ENCODE measurements at places on chromosomes 1 and 21. TPM values are rescaled to one million over a fixed set of nuclear protein-coding genes. Genes with fewer than 3 reads are reported as not detected.

The B4GALT3 gene
- 29.6 TPM for total RNA-seq

The TRAPPC3 gene
- total RNA-seq = 60.3 TPM

The RGS7 gene
- total RNA-seq = 0.21 TPM

The S100A8 gene
- total RNA-seq = 622 TPM

The CELA2A gene
- total RNA-seq = not detected

The SPRR2A gene
- not detected for total RNA-seq

The MIXL1 gene
- 0.38 TPM for total RNA-seq

GRCh38 chr1:181101581-181102226, 13.2 kb downstream of the IER5 start:
- peaks cover 78% of the 10 kb centered on the region for H3K4me1 ChIP-seq
- H3K36me3 ChIP-seq = no peaks in the 10 kb centered on the region
- peak overlapping the region; percentile 28 for H3K27ac ChIP-seq
- no peak overlapping the region for H3K4me3 ChIP-seq

DNA sequence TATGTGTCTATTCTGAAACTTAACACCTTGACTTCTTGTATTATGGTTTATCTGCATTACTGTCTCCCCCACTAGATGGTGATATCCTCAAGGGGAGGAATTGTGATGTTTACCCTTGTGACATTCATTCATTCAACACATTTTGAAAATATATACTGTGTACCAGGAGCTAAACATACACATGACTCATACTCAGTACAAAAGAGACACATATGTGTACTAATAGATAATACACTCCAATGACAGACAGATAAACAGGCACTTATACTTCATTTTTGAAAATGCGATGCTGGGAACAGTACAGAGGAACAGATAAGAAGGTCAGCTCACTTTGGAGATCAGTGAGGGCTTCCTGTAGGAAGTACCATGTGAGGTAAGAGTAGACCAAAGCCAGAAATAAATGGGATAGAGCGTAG, 8.9 kb upstream of the RAB3GAP2 start:
- no peak for DNase-seq
- H3K36me3 ChIP-seq = no peaks in the 10 kb centered on the region
- no peak overlapping the region for H3K27ac ChIP-seq
- no peak overlapping the region for H3K4me3 ChIP-seq
- H3K4me1 ChIP-seq = no peaks in the 10 kb centered on the region
- H3K27me3 ChIP-seq = no peaks in the 10 kb centered on the region

GRCh38 chr21:45228656-45229240, 58.9 kb downstream of the POFUT2 start:
- no peak overlapping the region for H3K4me3 ChIP-seq
- peaks cover 2% of the 10 kb centered on the region for H3K36me3 ChIP-seq
- H3K27me3 ChIP-seq = peaks cover 1% of the 10 kb centered on the region
- H3K4me1 ChIP-seq = peaks cover 5% of the 10 kb centered on the region

DNA sequence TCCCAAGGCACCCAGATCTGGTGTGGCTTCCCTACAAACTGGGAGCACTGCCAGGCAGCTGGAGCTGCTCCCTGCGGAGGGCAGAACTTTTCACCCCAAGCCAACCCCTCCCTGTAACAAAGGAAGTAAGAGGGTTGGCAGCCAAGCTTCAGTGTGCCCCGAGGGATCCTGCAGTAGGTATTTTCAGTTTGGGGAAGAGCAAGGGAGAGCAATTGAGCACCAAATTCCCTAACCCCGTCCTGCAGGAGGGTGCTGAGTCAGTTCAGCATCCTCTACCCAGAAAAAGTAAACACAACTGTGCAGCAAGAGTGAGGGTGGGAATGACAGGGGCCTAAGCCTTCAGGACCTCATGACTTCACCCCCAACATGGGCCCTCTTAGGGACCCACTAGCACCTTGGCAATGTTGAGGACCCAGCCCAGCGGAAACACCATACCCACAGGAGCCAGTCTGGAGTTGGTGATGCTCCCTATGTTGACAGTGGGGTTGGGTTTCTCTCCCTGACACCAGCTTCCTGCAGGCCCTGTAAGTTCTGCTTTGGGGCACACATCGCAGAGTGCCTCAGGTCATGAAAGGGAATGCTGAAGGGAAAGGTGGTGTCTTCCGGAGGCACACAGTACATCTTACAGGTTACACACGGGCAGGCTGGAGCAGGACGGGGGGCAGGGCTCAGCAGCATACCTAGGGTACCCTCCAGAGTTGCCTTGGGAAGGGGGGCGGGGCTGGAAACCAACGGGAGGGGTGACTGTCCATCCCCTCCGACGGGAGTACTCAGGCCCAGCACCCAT, 14.8 kb downstream of the SH3BP5L start:
- H3K4me1 ChIP-seq = peaks cover 28% of the 10 kb centered on the region
- no peak overlapping the region for H3K27ac ChIP-seq
- DNase-seq = no peak
- no peaks in the 10 kb centered on the region for H3K27me3 ChIP-seq
- H3K36me3 ChIP-seq = peaks cover 50% of the 10 kb centered on the region
- no peak overlapping the region for H3K4me3 ChIP-seq

DNA sequence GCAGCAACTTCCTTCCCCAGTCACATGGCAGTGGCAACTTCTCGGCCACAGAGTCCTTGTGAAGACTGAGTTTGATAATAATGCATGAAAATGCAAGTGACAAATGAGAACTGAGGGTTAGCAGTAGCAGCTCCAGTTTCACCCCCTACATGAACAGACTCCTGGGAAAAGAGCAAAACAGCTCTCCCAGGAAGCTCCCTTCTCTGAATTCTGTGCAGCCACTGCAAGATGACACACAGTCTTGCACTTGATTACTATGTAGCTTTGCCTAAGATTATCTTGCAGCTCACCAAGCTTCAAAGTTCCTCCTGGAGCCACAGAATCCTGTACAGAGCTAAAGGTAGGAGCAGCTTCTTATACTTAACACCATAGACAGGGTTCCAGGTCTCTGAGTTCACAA, 4.7 kb downstream of the PGBD5 start:
- no peaks in the 10 kb centered on the region for H3K36me3 ChIP-seq
- H3K27me3 ChIP-seq = peaks cover 33% of the 10 kb centered on the region
- no peak for DNase-seq
- H3K27ac ChIP-seq = no peak overlapping the region
- peaks cover 12% of the 10 kb centered on the region for H3K4me1 ChIP-seq
- no peak overlapping the region for H3K4me3 ChIP-seq

DNA sequence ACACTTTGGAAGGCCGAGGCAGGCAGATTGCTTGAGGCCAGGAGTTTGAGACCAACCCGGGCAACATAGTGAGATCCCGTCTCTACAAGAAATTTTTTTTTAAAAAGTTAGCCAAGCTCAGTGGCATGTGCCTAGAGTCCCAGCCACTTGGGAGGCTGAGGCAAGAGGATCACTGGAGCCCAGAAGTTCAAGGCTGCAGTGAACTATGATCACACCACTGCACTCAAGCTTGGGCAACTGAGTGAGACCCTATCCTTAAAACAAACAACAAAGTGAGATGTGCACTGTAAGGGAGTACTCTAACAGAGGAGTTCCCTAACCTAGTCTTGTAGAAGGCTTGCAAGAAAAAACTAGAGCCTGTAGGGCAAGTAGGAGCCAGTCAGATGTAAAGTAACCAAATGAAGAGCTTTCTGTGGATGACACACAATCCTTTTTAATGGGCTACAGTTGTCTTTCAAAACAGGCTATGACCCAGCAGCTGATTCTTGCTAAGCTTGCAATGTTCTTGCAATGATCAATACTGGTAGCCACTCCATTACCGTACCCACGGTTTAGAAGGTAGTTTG, 38.0 kb upstream of the SRP9 start:
- no peak overlapping the region for H3K4me3 ChIP-seq
- H3K4me1 ChIP-seq = peaks cover 27% of the 10 kb centered on the region
- H3K27ac ChIP-seq = no peak overlapping the region
- no peak for DNase-seq

DNA sequence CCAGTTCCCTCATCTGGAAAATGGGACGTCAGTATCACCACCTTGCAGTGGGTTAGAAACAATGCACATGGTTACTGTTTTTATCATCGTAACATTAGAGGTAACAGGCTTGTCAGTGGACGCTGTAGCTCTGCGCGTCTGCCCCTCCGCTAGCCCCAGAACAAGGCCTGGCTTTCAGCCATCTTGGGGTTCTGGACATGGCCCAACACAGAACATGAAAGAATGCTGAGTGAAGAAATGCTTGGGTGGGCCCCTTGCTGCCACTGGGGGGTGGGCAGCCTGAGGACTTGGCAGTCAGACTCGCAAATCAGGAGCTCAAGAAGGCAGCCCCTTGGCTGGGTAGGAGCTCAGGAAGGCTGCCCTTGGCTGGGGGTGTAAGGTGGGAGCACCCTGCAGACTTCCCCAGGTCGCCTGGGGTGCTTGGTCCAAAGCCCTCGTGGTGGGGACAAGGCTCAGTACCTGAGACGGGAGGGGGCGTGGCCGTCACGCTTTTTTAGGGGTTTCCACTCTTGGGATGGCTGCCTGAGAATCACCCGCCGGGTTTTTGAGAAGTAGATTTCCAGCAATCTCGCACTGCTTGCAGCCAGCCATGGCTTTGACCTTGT, 51.7 kb downstream of the SLC37A1 start:
- peaks cover 14% of the 10 kb centered on the region for H3K4me1 ChIP-seq
- H3K27me3 ChIP-seq = no peaks in the 10 kb centered on the region
- H3K36me3 ChIP-seq = peaks cover 70% of the 10 kb centered on the region
- DNase-seq = peak; percentile 41

DNA sequence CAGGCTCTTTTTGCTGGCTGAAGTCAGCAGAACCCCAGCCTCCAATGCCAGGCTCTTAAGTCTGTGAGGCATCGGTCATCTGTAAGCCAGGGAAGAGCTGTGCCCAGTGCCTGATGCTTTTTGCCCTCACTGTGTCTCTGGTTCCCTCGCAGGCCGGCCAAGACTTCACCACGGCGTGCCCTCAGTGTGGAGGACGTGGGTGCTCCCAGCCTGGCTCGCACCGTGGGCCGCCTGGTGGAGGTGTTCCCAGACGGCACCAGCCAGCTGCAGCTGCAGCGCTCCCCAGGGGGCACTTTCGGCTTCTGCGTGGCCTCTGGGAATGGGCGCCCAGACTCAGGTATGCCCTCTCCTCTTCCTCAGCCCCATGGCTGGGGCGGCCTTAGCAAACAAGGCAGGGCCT, 32.5 kb downstream of the KIAA1614 start:
- H3K27ac ChIP-seq = no peak overlapping the region
- H3K36me3 ChIP-seq = peaks cover 39% of the 10 kb centered on the region
- no peak overlapping the region for H3K4me3 ChIP-seq

DNA sequence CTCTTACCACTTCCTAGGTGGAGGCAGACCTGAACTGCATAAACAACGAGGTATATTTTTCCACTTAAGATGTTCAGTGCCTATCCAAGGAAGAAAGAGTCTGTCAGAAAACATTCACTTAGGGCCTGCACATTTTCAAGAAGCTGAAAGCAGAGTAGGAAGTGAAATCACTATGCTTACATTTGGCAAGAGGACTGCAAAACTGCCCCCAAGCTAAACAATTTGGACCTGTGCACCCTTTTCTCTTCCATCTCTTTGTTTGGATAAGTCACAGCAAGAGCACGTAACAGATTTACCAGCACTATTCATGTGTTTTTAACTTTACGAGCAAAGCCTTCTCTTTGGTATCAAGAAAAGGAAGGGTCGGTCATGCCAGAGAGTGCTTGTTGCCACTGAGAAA, 13.2 kb upstream of the BEND5 start:
- H3K27me3 ChIP-seq = no peaks in the 10 kb centered on the region
- no peak overlapping the region for H3K27ac ChIP-seq
- H3K4me3 ChIP-seq = no peak overlapping the region
- H3K36me3 ChIP-seq = no peaks in the 10 kb centered on the region

DNA sequence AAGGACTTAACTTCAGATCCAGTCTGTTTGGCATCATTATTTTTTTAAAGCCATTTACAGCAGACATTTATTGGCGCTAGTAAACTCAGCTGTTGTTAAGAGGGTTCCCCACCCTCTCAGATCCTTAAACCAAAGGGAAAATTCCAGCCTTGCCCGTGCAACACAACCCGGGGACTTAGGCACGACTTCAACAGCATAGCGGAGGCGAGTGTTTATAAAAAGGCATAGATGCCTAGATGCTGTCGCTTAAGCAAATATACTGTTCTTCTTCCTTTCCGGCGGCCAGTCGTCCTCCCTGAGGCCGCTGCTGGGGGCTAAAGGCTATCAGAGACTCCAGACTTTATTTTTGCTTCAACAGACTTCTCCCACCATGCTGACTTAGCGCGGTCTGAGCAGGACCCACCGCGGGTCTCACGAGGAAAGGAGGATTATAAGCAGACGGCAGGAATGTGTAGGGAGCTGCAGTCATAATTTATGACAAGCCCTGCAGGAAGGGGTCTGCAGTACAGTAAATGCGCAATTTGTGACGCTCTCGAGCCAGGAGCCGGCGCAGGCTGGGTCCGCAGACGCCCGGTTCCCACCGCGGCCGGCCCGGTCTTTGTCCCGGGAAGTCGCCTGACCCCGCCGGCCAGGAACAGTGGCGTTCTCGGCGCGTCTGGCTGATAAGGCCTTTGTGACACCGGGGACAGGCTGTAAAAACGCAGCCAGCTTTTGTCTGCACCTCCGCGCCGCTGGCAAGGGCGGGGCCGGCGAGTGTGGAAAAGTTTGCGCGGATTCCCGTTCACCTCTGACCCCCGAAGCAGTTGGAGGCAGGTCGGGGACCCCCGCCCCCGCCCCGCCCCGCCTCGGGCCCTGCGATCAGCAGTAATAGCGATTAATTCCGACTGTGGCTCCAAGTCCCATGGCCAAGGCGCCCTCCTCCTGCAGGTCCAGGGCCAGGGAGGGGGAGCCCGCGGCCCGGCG, 61.2 kb upstream of the ARHGEF16 start:
- H3K36me3 ChIP-seq = no peaks in the 10 kb centered on the region
- H3K27ac ChIP-seq = no peak overlapping the region

GRCh38 chr21:32558106-32558505, 27.2 kb downstream of the TCP10L start:
- DNase-seq = no peak
- H3K27me3 ChIP-seq = no peaks in the 10 kb centered on the region
- no peak overlapping the region for H3K27ac ChIP-seq
- H3K4me3 ChIP-seq = no peak overlapping the region
- H3K36me3 ChIP-seq = no peaks in the 10 kb centered on the region

- H3K4me3 ChIP-seq = no peak overlapping the region
- H3K4me1 ChIP-seq = peaks cover 19% of the 10 kb centered on the region
- no peak for DNase-seq
- no peak overlapping the region for H3K27ac ChIP-seq
- no peaks in the 10 kb centered on the region for H3K36me3 ChIP-seq
- H3K27me3 ChIP-seq = no peaks in the 10 kb centered on the region
Measured at GRCh38 chr1:205241366-205242030, 13.8 kb downstream of the TMCC2 start.
